ENCODE measurements at places on chromosomes 7 and 10. TPM values are rescaled to one million over a fixed set of nuclear protein-coding genes. Genes with fewer than 3 reads are reported as not detected.

DNA sequence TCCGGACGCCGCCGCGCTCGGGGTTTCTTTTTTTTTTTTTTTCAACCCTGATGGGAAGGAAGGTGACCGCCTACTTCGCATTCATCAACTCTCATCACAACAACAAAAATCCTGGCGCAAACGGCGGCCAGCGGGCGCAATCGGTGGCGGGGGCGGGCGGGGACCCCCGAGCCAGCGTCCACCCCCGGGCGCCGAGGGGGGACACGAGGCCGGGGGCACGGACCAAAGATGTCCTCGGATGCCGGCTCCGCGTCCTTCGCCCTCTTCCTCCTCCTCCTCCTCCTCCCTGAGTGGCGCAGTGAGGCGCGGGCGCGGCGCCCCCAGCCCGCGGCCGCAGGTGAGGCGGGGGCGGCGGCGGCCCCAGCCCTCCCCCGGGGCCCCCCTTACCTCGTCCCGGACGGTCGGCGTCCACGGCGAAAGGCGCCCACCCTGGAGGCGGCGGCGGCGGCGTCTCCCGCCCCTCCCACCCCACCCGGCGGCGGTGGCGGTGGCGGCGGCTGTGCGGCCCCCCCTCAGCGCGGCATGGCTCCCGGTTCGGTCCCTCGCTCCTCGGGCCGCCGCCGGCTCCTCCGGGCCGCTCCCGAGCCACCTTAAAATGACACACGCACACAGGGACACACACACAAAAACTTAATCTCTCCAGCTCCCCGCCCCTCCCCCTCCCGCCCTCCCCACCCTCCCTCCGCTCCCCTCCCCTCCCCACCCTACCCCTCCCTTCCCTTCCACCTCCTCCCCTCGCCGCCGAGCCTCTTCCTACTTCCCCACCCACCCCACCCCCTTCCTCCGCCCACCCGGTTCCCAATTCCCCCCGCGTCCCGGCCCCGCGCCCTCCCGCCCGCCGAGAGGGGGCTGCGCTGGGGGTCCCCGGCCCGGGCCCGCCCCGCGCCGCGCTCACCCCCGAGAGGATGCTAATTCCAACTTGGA is at the start of gene CTBP2:
Gene CTBP2 (minus strand): TSS at position 632 of the 924 bp plus-strand sequence.
- DNase-seq, result peak; percentile 90

Gene AKR1C8
- total RNA-seq, result 1.3 TPM

Gene ALOX5
- total RNA-seq, result 36.8 TPM

Gene TEX47
- not detected for total RNA-seq

Gene COMTD1
- 19.6 TPM for total RNA-seq

DNA sequence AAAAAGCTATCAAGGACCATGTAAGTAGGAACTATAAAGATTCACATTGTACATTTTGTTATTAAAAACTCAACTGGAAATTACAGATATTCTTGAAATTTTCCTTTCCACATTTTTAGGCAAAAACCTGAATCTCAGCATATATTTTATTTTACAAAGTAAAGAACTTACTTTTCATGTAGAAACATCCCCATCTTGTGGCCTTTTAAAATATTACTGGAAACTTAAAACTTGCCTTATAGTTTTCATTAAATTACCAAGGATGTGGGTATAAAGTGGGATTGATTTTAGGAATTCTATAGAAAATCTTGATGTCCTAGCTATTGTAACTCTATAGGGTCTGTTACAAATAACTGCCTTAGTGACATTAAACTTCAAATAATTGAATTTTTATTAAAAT is 10.6 kb downstream of the DBF4 start:
- DNase-seq, result no peak

DNA sequence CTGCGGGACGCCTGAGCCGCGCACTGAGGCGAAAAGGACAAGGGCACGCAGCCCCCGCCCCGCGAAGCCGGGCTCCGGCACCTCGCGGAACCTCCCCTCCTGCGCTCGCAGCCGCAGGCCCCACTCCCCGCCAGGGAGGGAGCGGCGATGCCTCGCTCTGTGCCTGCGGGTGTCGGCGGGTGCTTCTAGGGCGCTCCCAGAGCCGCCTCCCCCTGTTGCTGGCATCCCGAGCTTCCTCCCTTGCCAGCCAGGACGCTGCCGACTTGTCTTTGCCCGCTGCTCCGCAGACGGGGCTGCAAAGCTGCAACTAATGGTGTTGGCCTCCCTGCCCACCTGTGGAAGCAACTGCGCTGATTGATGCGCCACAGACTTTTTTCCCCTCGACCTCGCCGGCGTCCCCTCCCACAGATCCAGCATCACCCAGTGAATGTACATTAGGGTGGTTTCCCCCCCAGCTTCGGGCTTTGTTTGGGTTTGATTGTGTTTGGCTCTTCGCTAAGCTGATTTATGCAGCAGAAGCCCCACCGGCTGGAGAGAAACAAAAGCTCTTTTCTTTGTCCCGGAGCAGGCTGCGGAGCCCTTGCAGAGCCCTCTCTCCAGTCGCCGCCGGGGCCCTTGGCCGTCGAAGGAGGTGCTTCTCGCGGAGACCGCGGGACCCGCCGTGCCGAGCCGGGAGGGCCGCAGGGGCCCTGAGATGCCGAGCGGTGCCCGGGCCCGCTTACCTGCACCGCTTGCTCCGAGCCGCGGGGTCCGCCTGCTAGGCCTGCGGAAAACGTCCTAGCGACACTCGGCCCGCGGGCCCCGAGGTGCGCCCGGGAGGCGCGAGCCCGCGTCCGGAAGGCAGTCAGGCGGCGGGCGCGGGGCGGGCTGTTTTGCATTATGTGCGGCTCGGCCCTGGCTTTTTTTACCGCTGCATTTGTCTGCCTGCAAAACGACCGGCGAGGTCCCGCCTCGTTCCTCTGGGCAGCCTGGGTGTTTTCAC is 519 bp downstream of the ITGB8 start:
- DNase-seq, result no peak

- peak; percentile 92 for DNase-seq
These were observed 42.4 kb upstream of the FAM20C start for GRCh38 chr7:149791-150636.
